ENCODE measurements at places on chromosomes 1 and 21.
A peak's percentile ranks its signal among the peaks of the same experiment; 100 is the strongest.

- no peak for DNase-seq
Observed at GRCh38 chr1:70265946-70266345, 44.8 kb downstream of the SRSF11 start.

- DNase-seq: no peak
Observed at GRCh38 chr1:67599085-67599484, 85.9 kb upstream of the GADD45A start.

DNA sequence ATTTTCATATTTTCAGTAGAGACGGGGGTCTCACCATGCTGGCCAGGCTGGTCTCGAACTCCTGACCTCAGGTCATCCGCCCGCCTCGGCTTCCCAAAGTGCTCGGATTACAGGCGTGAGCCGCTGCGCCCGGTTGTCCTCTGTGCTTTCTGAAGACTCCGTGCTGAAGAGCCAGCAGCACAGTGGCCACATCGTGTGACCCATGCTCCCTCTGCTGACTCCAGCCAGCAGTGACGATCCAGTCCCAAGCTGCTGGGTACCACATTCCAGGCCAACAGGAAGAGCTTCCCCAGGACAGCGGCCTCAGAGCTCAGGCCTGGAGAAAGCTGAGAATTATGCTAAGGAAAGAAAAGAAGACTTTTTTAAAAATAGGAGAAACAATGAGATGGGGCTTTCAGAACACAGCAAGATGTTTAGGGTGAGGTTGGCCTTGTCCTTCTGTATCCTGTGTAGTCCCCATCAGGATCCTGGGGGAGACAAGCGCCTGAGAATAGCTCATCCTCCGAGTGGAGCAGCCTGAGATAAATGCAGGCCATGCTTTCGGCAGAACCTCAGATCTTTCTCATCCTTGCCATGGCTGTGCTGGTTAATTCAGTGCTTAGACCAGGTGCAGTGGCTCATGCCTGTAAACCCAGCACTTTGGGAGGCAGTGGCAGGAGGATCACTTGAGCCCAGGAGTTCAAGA is 207.1 kb downstream of the SLC35F3 start:
- no peak for DNase-seq

DNA sequence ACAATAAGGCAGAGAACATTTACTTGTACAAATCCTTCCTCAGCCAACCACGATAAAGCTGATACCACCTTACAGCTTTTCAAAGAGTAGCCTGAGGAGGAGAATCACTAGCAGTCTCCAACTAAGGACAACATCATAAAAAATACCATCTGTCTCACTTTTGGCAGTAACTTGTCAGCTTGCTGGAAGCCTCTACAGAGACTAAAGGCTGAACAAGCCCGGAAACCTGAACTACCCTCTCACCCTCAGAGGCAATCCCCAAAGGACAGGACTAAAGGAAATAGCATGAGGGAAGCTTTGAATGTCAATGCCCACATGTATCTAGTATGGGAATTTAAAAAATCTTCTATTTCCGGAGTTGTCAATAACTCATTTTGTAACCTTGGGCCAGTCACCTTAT is 10.6 kb downstream of the SRSF4 start:
- no peak for DNase-seq

DNA sequence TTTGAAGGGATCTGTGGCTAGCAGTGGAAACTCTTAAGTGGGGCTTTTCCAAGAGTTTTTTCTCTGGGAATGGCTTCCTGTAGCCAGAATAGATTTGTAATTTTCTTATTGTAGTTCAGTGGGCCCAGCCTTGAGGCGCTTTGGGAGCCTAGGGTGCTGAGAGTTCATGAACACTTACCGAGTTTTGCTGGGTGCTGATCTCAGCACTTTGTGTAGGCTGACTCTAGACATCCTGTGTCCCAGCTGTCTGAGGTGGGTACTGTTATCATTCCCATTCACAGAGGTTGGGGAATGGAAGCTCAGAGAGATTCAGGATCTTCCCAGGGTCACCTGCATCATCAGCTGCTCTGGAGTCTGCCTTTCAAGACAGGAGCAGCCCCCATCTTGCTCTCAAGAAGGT is 7.0 kb downstream of the PPFIA4 start:
- DNase-seq: no peak

DNA sequence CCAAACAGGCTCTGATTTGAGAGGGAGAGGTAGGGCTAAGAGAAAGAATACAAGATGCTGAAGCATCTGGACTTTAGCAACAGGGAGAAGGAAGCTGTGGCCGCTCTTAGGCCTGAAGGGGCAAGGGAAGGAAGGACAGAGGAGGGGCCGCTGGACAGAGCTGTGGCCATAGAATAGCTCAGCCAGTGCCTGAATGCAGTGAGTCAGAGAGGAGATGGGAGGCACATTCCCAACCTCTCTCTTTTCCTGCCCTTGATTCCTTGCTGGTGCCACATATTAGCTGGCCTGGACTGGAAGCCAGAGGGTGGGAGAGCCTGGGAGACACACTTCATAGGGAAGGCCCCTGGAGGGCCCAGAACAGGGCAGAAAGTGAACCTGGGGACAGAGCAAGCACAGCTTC is 83.4 kb upstream of the POU3F1 start:
- no peak for DNase-seq

DNA sequence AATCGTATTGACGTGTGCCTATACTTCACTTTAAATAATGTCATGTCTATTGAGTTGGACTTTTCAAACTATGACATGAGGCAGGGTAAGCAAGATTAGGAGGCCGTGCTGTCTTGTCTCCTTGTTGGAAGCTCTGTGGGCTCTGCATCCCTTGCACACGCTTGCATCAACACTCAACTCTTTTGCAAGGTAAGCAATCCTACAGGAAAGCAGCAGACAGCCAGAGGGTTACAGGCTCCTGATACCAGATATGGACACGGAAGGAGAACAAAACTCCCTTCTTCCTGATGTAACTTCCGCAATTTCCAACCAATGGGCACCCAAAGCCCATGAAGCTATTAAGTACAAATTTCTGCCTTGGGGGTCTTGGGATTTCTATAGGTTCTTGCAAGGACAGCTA is 1520.7 kb upstream of the B3GALT2 start:
- no peak for DNase-seq

DNA sequence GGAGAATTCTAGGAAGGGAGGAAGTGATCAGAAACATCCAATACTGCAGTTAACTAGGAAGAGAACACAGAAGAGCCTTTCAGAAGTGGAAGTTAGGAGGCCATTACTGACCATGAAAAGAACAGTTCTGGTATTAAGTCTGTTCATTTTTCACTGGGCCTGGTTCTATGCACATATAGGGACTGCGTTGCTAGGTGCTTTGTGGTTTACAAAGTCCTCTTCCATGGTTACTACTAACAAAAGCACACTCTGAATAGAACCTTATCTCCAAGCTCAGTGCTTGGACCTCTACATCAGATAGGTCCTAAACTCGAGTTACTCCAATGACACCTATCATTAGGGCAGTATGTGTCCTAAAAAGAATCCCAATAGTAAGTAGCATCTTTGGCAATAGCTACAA is 75.4 kb downstream of the RPAP2 start:
- no peak for DNase-seq

GRCh38 chr1:202501281-202501680 is 152.8 kb downstream of the PPP1R12B start:
- DNase-seq: peak; percentile 4

DNA sequence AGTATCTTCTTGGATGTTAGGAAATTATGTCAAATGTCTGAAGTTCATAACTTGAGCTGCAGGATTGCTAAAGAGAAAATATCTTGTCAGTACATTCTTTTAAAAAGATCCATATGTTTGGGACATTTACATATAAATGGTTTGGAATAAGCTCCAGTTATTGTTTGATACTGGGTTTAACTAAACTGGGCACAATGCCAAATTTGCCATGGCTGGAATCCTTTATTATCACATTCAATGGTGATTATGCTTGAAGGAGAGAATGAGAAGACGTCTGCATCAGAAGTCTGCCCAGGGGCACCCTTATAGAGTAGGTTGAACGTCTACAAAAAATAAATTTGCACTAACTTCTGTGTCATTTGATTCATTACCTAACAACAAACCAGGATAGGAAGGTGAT is 652.5 kb downstream of the AMY1C start:
- DNase-seq: no peak

- no peak for DNase-seq
Observed at GRCh38 chr21:37869661-37870060, 46.6 kb downstream of the KCNJ6 start.

GRCh38 chr1:87243573-87243972 is 85.1 kb upstream of the LMO4 start:
- no peak for DNase-seq

GRCh38 chr1:152169366-152170025 is 10.5 kb upstream of the RPTN start:
- DNase-seq: no peak

DNA sequence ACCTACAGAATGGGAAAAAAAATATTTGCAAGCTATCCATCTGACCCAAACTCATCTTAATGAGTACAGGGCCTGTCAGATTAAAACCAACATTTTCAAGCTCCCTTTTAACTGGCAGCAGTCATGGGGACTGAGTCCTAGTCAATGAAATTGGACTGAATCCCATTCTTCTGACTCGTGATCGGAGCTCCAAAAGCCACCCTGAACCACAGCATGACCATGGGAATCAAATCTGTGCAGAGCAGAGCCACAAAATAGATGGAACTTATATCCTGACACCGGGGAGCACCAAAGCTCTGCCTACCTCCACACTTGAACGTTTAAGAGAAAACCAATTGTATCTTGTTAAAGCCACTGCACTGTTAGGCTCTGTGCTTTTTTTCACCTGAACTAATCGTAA is 5.0 kb upstream of the RWDD3 start:
- DNase-seq: no peak

GRCh38 chr1:47555841-47556560 is 118.2 kb downstream of the FOXD2 start:
- no peak for DNase-seq

GRCh38 chr21:42829417-42829816 is 49.9 kb downstream of the WDR4 start:
- DNase-seq: no peak

- DNase-seq: no peak
Observed at GRCh38 chr1:209601809-209602657, 18.5 kb downstream of the CAMK1G start.

- no peak for DNase-seq
Observed at GRCh38 chr1:209808059-209808581, 2.2 kb upstream of the IRF6 start.

DNA sequence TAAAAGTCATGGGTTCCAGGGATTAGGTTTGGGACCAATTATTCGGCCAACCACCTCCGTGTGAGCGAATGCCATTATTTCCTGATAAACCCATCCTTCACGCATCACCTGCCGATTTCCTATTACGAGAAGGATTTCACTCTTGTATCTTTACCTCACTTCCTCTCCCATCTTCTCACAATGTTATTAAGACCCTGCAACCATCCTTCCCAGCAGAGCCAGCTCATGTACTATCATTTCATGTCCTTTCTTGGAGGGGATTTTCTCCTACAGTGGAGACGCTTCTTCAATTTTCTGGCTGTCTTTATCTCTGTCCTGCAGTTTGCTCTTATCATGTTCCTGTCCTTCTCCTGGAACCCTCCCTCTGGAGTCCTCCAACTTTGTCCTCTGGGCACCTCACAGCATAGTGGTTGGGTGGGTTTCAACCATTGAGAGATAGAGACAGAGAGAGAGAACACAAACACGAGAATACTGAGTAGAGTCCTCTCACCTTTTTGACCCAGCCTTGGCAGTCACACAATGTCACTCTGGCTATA is 192.2 kb downstream of the DYRK1A start:
- no peak for DNase-seq

GRCh38 chr1:105793536-105794146 is 1262.8 kb upstream of the PRMT6 start:
- DNase-seq: peak; percentile 32

- no peak for DNase-seq
Observed at GRCh38 chr1:31640964-31641363, 3.7 kb downstream of the PEF1 start.

DNA sequence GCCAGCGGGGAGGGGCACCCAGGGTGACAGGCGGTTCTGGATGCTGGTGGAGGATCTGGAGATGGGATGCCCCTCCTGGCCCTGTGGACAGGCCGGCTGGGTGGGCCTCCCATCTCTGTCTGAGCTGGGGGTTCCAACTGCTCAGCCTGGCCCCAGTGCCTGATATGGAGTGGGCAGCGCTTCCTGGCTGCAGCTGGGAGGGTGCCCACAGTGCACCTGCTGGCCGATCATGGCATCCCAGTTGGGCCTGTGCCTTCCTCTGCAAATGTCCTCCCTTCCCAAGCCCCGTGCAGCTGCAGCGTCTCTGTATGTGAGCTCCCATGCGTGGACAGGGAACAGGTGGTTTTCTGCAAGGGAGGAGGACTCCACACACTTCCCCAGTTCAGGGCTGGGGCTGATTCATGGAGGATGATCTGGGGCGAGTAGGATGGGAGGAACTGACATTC is 2.1 kb downstream of the PFKL start:
- DNase-seq: no peak

- no peak for DNase-seq
Observed at GRCh38 chr1:118335331-118335732, 150.3 kb upstream of the SPAG17 start.

GRCh38 chr1:153742411-153743142 is 14.7 kb downstream of the INTS3 start:
- no peak for DNase-seq

DNA sequence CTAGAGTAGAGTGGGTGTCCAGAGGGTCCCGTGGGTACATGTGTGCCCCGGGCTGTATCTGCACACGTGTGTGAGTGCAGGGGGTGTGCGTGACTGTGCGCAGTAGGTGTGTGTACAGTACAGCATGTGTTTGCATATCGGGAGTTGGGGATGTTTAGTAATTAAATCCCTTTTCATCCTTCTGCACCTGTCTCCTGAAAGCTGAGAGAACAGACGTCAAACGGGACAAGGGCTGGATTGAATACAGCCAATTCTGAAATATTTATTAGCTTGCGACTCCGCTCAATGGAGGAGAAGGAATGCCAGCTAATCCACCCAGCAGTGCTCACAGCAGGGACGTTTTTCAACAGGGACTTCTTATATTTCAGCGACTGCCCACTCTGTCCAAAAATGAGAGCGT is 44.7 kb upstream of the CASZ1 start:
- peak; percentile 48 for DNase-seq

DNA sequence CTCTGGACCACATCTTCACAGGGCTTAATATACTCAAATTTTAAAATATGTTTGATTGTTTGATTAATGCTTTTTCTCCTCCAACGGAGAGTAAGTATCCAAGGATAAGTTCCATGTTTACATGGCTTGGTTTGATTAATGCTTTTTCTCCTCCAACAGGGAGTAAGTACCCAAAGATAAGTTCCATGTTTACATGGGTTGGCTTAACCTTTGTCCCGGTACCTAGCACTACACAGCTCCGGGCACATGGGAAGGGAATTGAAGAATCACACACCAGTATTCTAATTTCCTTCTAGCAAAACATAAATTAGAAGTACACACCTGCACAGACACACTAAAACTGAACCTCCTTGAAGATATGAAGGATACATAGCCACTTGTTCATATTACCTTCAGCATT is 77.5 kb downstream of the ARID4B start:
- no peak for DNase-seq

- no peak for DNase-seq
Observed at GRCh38 chr1:18798946-18799345, 60.5 kb downstream of the TAS1R2 start.

DNA sequence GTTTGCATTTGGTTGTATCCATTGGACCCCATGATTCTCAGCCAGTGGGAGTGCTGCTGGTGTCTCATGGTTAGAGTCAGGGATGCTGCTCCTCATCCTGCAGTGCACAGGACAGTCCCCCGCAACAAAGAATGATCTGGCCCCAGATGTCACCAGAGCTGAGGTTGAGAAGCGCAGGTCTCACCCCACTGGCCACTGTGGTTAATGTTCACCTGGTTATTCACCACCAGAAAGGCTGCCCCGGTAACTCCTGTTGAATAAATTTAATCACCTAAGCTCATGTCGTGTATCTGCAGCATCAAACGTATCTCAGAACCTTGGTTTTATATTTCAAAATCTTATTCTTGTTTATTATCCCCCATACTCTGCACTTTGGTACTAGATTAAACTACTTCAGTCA is 75.8 kb downstream of the ATP5PO start:
- DNase-seq: no peak
